ENCODE measurements at places on chromosomes 1 and 21.

- DNase-seq: no peak
These were observed 554.8 kb upstream of the B3GALT2 start for GRCh38 chr1:193741228-193741627.

- DNase-seq: peak; percentile 52
These were observed 184.8 kb upstream of the COA6 start for GRCh38 chr1:234188454-234188792.

- DNase-seq: no peak
These were observed 4.3 kb downstream of the CAMK1G start for GRCh38 chr1:209587789-209588188.

GRCh38 chr21:43758111-43758641, 17.9 kb downstream of the CSTB start:
- DNase-seq: no peak

GRCh38 chr1:84253891-84254290, 47.6 kb upstream of the SAMD13 start:
- no peak for DNase-seq

DNA sequence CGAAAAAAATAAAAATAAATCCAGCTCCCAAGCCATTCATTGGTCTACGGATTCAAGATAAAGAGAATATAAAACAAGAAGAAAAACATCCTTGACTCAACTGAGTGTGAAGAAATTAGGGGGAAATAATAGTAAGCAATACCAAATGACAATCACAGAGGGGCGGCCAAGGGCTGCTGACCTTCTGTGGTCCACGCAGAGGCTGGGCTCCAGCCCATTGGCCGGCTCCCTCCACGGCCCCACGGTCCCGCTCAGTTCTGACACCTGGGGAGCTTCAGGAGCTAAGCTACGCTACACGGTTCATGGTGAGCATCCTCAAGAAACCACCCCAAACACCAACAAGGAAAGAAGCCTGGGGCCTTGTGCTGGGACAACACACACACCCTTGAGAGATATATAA, 400 bp upstream of the KRTAP10-12 start:
- DNase-seq: no peak

GRCh38 chr1:112402682-112403643, 6.9 kb downstream of the CTTNBP2NL start:
- no peak for DNase-seq

DNA sequence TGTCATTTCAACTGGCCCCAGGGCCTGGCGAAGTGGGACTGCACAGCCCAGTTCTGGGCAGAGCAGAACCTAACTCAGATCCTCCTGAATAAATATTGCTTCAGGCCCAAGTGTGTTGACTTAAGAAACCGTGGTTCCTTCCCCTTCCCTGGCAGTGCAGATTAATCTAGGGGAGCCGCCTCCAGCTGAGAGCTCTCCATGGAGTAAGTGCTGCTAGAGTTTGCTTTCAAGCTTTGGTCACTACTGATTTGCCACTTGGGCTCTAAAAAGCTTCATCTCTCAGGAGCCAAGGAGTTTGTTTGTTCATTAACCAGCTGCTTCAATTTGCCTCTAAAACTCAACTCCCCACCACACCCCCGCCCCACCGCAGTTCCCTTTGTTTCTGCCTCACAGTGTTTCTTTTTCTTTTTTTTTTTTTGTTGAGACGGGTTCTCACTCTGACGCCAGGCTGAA, 112.1 kb downstream of the DTL start:
- no peak for DNase-seq

- DNase-seq: no peak
These were observed 647 bp downstream of the TSEN15 start for GRCh38 chr1:184052194-184052559.

GRCh38 chr1:224052772-224053171, 61.1 kb upstream of the FBXO28 start:
- no peak for DNase-seq

Measured in activated naive CD8-positive, alpha-beta T cell treated with anti-CD3 and anti-CD28 coated beads, Interleukin-2, amount 10 ng/mL, durations not matched to agents 7 days and 5 days (primary cell).